Mesenteric fat pad (tissue), 1 donor: ENCODE measurements at places on chromosomes 7 and 10. TPM values are rescaled to one million over a fixed set of nuclear protein-coding genes. Genes with fewer than 3 reads are reported as not detected.
A peak's percentile ranks its signal among the peaks of the same experiment; 100 is the strongest.

DNA sequence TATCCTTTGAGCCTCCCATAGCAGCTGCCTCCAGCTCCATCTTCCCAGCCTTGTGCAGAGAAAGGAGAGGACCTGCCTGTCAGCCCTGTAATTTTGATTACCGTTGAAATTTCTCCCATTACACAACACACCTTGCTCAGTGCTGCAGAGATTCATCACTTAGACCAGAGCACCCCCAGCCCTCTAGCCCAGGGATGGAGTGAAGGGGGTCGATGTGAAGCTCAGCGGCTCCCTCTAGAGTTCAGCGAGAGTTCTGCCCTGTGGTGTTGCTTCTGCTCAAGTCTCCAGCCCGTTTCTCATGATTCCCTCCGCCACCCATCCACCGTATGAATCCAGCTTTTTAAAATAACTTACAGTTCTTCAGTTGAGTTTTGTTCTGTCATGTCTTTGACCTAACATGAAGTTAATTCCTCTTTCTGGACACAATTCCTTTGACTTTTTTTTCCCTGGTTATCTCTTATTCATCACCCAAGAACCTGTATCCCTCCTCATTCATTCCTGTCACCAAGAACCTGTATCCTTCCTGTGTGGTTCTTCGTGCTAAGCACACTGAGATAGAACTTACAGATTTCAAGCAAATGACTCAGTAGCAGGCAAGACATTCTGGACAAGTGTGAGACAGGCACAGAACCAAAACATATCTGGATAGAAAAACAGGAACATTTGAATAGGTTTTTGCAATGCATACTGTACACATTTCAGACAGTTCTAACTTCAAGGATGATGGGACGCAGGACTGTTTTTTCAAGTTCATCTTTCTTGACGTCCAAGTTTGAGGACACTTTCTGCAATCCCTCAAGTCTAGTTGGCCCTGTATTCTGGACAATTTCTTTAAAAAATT, 35.0 kb upstream of the ZNF32 start:
- DNase-seq = no peak

GRCh38 chr7:98192781-98193457, 18.3 kb upstream of the BHLHA15 start:
- no peak for DNase-seq

DNA sequence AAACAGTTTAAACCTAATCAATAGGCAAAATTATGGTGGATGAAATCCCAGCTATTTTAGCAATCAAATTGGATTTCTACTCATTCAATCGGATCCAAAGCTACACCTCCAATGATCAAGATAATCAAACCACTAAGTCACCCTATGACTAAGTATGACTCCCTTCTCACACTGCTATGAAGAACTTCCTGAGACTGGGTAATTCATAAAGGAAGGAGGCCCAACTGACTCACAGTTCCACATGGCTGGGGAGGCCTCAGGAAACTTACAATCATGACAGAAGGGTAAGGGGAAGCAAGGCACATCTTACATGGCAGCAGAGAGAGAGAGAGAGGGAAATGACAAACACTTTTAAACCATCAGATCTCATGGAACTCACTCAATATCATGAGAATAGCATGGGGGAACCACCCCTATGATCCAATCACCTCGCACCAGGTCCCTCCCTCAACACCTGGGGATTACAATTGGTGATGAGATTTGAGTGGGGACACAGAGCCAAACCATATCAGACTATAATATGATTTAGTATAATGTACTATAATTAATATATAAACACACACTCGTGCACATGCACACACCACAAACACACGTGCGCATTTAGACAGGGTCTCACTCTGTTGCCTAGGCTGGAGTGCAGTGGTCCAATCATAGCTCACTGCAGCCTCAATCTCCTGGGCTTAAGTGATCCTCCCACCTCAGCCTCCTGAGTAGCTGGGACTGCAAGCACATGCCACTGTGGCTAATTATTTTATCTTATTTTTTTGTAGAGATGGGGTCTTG, 213.6 kb upstream of the FOXK1 start:
- peak; percentile 8 for DNase-seq

Gene CRTAC1
- 1.3 TPM for total RNA-seq

- DNase-seq = no peak
Observed at GRCh38 chr7:37113661-37114355, 334.9 kb downstream of the ELMO1 start.

Gene OR13A1
- not detected for total RNA-seq

GRCh38 chr10:79176052-79176501, 107.3 kb downstream of the ZMIZ1 start:
- DNase-seq = no peak

DNA sequence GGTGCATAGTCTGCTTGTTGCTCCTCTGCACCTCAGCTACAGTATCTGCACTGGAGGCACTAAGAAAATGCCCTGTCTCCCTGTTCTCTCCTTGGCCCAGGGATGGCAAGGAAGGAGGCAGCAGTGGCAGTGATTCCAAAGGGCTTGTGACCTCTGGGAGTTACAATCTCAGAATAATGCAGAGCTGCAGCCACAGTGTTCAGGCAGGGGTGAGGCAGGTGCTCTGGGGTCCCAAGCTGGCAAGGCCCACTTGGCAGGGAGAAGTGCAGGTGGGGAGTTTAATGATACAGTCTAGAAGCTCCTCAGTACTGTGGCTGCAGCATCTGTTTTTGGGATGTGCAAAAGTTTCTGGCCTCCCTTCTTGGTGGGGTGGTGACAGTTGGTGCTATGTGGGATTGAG, 456.4 kb downstream of the CCSER2 start:
- no peak for DNase-seq

GRCh38 chr10:68561865-68562649, 1.9 kb downstream of the TET1 start:
- DNase-seq = no peak

Gene FAM25G
- not detected for total RNA-seq

- DNase-seq = no peak
Observed at GRCh38 chr10:73433538-73433867, at the start of gene MSS51. Gene MSS51 (minus strand): TSS chr10:73433561. CDS start chr10:73428284, 5,277 bp downstream.

- no peak for DNase-seq
Observed at GRCh38 chr7:139340808-139341057, 404 bp upstream of the FMC1 start.

Gene GAD2
- not detected for total RNA-seq

GRCh38 chr7:27606270-27607209, 56.1 kb downstream of the HIBADH start:
- no peak for DNase-seq

DNA sequence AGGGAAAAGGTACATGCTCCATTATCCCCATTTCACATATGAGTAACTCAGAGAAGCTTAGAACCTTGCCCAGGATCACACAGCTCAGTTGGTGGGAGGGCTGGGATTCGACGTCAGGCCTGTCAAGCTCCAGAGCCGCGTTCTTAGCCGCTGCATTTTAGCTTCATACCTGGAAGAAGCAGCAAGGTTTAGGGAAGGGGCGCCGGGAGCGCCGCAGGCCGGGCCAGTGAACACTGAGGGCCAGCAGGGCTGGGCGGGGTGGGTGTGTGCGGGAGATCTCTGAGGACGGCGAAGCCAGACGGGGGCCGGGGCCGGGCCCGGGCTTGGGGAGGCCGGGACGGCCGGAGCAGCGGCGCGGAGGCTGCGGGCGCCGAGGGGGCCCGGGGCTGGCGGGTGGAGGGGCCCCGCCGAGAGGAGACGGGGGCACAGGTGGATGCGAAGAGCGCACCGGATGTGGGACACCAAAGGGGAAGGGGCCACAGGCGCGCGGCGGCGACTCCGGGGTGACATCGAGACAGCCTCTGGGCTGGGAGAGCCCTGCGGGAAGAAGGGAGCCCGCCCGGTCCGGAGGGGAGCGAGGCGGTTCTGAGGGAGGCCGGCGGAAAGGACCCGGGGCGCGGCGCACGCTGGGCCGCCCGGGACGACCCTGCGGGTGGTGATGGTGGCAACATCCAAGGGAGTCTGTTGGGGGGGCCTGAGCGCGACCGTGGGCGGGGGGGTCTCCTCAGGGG, 498 bp downstream of the NDST2 start:
- no peak for DNase-seq

GRCh38 chr7:24653316-24654085, 80.2 kb downstream of the PALS2 start:
- no peak for DNase-seq

GRCh38 chr7:40200791-40201190, 66.0 kb downstream of the SUGCT start:
- no peak for DNase-seq

DNA sequence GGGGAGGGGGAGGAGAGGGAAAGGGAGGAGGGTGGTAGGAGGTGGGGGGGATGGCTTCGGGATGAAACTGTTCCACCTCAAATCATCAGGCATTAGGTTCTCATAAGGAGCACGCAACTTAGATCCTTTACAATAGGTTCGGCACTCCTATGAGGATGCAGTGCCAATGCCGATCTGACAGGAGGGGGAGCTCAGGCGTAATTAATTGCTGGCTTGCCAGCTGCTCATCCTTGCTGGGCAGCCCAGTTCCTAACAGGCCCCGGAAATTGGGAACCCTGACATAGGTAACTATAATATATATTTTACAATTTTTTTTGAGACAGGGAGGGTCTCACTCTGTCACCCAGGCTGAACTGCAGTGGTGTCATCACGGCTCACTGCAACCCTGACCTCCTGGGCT, 118.8 kb upstream of the SFMBT2 start:
- DNase-seq = no peak

DNA sequence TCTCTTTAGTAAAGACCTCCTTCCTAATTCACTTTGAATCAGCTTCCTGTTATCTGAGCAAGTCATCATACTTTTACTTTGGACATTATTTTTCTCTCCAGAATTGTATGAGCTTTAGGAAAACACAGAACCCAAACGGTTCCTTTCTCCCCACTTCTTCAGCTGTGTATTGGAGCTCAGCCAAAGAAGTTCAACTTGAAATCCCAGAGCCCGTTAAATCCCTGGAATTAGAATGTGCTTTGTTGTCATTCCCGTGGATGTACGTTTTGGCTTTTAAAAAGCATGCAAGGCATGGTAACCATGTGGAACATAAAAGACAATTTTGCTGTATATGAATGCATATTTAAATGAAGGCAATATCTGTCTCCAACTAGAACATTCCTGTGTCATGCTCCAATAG, 46.6 kb downstream of the AGMO start:
- no peak for DNase-seq

Gene LRRC4
- total RNA-seq = 6.5 TPM

Gene EBLN1
- not detected for total RNA-seq

DNA sequence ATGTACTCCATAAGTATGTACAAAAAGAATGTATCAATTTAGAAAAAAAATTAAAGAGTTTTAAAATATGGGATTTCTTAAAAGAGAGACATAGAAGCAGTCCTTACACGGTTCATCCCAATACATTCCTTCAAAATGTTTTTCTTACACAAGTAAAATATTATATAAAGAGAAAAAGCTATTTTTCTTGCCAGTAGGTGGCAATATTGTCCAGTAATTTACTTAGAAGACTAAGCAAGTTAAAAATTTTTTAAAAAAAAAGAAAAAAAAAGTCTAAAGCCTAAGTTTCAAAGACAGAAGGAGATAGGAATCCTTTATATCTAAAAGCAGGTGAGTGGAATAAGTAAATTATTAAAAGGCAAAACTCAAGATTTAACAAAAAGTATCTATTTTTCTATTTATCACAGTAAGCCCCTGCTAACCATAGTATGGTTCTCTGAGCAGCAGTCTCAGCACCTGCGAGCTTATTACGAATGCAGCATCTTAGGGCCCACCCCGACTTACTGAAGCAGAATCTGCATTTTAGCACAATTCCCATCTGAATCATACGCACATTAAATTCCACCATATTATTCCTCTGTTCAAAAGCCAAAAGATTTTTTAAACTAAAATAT, 240.6 kb downstream of the DGKI start:
- no peak for DNase-seq

- no peak for DNase-seq
Observed at GRCh38 chr10:101053516-101053915, 8.3 kb upstream of the KAZALD1 start.

DNA sequence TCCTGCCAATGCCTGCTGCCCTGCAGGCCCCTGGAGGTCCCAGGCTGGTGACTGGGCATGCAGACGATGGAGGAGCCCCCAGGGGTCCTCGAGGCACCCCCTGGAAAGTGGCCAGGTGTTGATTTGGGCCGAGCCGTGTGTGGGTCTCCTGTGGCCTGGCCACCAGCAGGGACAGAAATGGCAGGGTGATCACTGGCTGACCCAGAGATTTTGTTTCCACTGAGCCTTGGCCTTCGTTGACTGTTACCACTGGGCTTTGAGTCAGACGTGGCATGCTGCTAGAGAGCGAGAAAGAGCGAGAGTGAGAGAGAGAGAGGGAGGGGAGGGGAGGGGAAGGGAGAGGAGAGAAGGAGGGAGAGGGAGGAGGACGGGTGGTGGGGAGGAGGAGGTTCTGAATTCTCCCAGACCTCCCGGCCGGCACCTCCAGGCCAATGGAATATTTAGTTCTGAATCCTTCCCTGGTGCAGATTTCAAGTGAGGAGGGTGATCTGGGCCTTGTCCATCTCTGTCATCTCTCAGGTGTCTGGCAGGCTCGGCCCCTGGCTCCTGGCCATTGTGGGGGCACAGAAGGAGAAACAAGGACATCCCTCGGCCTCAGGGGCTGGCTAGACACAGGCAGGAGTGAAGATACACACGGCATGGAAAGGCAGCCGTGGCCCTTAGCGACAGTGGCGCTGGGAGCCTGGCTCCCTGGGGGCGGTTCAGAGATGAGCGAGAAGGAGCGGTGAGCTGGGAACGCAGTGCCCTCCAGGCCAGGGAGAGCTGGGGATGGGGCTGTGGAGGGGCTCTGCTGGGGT, 58.2 kb downstream of the GLRX3 start:
- no peak for DNase-seq

Gene CADPS2
- 9.7 TPM for total RNA-seq

Gene LIPM
- total RNA-seq = not detected

DNA sequence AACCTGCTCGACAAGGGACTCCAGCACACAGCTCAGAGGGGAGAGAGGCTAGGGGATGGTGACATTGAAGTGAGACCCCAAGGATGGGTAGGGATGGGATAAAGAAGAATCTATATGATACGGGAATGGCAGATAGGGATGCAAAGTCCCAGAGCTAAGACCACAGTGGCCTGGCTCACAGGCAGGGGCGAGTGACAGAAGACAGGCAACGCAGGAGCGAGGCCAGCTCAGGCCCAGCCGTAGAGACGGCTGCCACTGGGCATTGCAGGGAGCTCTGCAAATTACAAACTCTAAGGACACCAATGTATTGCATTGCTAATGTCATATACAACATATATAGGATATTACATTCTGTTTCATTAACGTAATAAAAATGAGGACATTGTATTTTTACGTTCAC, 131.4 kb downstream of the TCERG1L start:
- DNase-seq = peak; percentile 87

GRCh38 chr10:100750291-100751210, 5.2 kb downstream of the PAX2 start:
- DNase-seq = peak; percentile 89

Gene SNX10
- 52.8 TPM for total RNA-seq

DNA sequence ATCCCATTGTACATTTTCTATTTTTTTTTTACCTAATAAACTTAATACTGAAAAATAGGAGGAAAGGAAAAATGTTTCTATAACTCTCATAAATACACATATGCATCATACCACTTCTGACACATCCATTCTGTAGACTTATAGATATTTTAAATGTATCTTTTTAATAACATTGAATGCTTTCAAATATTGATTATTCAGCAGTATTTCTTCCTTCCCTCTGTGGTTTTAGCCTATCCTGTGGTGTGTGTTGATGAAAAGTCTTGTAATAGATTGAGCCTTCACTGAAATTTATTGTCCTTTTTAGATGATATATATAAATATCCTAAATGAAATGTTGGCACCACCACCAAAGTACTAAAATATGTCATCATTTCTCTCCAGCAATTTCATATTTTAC, 218.1 kb downstream of the TSPAN12 start:
- DNase-seq = no peak
